Cortex of kidney (tissue), 1 donor: ENCODE measurements at places on chromosomes 13 and 19.

DNA sequence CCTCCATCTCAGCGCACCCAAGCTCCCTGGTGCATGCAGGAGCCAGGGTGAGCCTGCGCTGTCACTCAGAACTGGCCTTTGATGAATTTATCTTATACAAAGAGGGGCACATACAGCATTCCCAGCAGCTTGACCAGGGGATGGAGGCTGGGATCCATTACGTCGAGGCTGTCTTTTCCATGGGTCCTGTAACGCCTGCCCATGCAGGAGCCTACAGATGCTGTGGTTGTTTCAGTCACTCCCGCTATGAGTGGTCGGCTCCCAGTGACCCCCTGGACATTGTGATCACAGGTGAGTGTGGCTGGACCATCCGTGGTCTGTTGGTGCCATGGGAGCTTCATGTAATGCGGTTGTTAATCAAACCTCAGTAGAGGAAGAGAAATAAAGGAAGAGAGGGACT, 33.0 kb downstream of the LAIR2 start:
- DNase-seq: no peak

DNA sequence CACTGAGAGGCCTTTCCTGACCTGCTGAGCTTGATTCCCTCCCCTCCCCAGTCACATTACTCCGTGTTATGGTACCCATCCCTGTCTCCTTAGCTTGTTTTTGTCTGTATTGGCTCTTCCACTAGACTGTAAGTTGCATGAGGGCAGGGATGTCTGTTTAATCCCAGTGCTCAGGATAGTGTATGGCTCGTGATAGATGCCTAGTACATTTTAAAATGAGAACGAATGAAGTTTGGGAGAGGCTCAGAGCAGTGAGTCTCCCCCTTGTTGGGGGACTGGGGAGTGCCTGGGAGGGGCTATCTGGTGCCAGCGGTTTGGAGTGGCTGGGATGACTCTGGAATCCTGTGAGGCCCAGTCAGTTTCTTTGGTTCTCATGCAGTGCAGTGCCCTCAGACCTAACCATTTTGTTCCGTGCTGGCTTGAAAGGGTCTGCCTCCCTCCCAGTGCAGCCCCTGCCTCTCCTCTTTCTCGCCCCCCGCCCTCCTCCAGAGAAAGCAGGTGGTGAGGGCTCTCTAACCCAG, 35.5 kb downstream of the ACTN4 start:
- no peak for DNase-seq

- no peak for DNase-seq
These were observed 4.4 kb upstream of the LTBP4 start for GRCh38 chr19:40596608-40597328.

GRCh38 chr19:13995017-13995728, 10.9 kb downstream of the RFX1 start:
- no peak for DNase-seq

GRCh38 chr13:74229242-74229641, 95.0 kb upstream of the KLF12 start:
- DNase-seq: no peak

- no peak for DNase-seq
These were observed 2.1 kb upstream of the UTP14C start for GRCh38 chr13:52022356-52022755.

DNA sequence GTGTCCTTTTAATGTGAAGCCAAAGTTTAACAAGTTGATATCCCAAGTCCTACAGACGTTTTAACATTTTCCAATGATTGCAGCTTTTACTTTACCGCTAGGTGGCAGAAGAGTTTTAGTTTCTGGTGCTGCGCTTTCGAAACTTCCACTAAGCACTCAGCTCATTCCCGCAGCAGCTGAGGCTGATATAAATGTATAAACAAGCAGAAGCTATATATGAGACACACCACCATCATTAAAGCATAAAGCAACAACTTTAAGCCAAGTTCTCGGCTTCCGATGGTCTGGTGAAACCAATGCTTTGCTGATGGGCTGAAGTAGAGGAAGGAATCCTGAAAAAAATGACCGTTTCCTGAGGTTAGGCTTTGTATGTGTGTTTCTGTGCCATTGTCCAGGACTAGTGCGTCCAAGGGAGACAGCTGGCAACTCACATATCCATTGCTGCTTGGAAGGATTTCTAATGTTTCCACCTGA, 753.9 kb downstream of the OLFM4 start:
- DNase-seq: no peak

GRCh38 chr19:7395360-7396066, 46.8 kb downstream of the ARHGEF18 start:
- DNase-seq: no peak

GRCh38 chr19:19549804-19550464, 11.9 kb downstream of the CILP2 start:
- no peak for DNase-seq

DNA sequence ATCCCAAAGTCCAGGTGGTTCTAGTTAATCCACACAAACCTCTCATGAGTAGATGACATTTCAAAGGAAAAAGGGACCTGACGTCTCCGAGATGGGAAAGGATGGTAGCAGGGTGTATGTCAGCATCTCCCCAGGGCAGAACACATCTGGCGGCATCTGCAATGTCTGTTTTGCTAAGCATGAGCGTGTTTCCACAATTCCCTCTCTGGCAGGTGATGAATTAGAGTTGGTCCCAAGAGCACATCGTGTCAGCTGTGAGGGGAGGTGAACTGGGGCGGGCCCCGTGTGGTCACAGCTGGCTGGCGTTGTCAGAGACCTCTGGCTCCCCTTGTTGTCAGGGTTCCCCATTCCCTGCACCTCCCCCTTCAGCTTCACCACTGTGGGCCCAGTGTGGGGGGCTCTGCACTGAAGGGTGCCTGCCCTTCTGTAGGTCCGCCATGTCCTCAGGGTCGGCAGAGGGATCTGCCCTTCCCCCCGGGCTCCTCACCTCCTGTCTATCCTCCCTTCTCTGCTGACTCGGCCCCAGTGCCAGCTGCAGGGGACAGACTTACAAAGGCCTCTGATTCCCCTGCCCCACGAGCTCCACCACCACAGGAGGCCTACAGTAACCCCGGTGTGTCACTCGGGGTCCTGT, 58.2 kb downstream of the CDADC1 start:
- DNase-seq: no peak

GRCh38 chr19:3836887-3837286, 32.0 kb downstream of the ZFR2 start:
- DNase-seq: no peak

GRCh38 chr13:66859934-66860877, 369.9 kb downstream of the PCDH9 start:
- DNase-seq: no peak

- DNase-seq: no peak
These were observed 52.7 kb downstream of the TSC22D1 start for GRCh38 chr13:44523146-44524015.

DNA sequence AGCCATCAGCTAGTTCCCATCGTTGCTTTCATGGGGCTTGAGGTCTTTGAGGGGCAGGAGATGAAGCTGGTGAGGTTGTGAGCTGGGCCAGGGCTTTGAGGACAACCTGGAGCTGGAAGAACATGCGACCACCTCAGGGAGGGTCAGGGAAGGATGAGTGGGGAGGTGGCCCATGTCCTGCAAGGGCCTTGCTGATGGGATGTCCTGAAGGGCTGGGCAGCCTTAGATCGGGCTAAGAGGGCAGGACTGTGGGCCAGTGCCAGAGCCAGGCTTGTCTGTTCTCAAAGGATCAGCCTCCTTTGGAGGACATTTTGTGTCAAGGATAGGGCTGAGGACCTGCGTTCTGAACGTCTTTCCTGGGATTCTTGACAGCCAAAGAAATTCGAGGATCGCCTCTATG, 10.5 kb downstream of the CYTH2 start:
- no peak for DNase-seq

DNA sequence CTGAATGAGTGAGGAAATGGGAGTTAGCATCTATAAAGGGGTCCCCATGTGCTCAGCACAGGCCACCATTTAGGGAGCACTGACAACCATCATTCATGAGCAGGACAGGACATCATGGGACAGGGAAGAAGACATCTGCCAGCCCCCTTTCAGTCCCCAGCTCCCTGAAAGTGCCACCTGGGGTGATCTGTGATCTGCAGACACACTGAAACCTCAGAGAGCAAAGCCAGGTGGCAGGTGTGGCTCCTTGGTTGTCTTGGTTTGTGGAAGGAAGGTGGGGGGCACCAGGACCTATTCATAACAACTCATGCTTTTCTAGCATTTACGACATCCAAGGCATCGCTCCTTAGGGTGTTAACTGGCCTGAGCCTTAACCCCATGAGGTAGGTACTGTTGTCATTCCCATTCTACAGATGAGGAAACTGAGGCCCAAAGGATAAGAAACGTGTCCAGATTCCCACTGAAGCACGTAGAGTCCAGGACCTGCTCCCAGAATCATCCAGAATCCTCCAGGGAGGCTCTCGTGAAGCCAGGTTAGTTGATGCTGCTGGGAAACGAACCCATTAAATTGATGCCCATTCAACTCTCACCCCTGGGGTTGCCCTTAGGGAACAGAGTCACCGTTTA, 5.8 kb downstream of the KDELR1 start:
- no peak for DNase-seq

- no peak for DNase-seq
These were observed 11.3 kb downstream of the DPY19L3 start for GRCh38 chr19:32416749-32417456.

GRCh38 chr19:21751384-21751783, 16.0 kb downstream of the ZNF100 start:
- DNase-seq: no peak

DNA sequence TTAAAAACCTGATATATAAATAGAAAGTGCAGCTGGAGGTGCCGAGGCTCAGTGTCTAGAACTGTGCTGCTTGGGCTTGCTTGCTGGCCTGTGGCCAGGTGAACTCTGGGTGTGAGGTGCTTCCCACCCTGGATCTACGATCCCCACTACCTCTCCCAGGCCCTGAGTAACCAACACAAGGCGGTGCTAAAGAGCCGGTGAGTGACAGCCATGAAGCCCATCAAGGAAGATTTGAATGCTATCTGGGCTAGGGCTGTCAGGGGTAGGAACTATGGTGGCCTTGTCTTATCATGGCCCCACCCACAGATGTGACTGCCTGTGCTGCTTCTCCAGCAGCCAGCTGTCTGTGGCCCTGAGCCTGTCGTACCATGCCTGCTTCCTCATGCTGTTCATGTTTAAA, 25.6 kb upstream of the ZNF91 start:
- no peak for DNase-seq

DNA sequence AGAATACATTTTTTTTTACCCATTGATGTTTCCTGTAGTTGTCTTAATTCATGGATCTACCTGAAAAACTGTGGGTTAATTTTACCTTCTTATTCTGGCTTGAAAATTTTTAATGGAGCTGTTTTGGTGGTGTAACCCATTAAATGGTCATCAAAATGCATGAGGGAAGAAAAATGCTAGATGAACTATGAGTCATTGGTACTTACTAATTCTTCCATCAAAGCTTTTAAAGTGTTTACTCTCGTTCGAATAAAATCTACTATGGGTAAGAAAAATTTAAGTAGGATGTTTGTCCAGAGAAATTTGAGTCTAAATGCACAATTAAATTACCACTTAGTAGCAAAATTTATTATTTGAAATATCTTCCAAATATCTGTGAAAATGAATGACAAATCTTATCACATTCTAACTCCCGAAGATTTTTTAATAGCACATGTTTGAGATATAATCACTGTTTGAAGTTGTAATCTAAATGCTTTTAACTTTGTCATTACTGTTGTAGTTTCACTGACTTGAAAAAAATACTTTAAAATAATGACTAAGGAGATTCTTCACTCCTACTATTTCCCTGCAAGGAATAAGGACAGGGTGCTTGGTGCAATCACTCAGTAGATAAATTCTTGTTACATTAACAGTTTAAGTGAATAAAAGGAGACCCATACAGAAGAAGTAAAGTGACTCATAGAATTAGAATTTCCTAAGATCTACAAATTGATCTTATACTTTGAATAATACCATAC, 437.7 kb downstream of the IRS2 start:
- DNase-seq: no peak

GRCh38 chr19:9073806-9074205, 13.1 kb upstream of the OR1M1 start:
- DNase-seq: no peak

DNA sequence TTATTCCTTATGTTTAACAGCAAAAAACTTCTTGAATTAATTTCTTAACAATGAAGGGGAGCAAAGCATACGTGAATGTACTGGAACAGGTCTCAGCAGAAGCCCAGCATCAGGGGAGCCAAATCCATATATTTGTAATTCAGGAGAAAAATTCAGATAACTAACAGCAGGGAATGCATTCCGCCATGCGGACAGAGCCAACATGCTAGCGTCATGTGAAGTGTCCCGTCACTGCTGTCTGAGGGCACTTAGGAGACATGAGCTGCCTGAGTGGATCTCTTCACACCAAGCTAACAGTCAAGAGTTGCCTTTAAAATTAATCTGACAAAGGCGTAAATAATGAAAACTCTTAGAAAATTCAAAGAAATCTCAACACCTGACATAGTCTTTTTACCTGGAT, 6.4 kb downstream of the AMER2 start:
- no peak for DNase-seq

DNA sequence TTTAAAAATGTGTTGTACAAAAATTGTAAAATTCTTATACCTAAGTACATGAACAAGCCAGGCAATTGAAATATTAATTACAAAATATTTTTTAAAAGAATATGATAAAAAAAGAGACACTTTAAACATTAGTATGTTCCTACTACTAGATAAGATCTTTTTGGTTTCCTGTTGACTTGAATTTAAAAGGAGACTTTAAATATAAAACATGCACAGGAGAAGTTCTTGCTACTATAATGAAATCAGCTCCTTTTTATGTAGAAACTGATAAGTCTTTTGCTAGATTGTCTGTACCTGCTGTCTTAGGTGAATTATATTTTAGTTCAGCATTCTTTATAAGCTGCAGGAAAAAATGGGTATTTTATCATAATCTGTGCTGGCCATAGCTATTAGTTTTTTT, 140.2 kb downstream of the TNFSF13B start:
- no peak for DNase-seq

GRCh38 chr13:79457390-79457789, 23.6 kb upstream of the NDFIP2 start:
- no peak for DNase-seq

DNA sequence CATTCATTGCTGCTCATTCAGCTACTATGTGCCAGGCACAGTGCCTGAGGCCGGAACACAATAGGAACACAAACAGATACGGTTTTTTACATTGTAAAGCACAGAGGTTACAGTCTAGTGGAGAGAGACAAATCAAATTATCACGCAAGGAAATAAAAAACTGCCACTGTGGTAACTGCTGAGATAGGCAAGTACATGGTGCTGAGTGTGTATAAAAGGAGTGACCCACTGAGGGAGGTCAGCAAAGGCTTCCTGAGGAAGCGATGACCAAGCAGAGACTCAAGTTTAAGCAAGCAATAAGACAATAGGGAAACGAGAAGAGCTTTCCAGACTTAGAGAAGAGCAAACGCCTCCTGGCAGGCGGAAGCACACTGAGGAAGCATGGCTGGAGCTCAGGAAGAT, 56.4 kb downstream of the NUFIP1 start:
- DNase-seq: no peak

GRCh38 chr13:74771964-74772363, 637.8 kb upstream of the KLF12 start:
- DNase-seq: no peak
